ENCODE measurements at places on chromosomes 12 and 14.

- DNase-seq, result no peak
These were observed 204.1 kb downstream of the CACNA1C start for GRCh38 chr12:2256915-2257314.

DNA sequence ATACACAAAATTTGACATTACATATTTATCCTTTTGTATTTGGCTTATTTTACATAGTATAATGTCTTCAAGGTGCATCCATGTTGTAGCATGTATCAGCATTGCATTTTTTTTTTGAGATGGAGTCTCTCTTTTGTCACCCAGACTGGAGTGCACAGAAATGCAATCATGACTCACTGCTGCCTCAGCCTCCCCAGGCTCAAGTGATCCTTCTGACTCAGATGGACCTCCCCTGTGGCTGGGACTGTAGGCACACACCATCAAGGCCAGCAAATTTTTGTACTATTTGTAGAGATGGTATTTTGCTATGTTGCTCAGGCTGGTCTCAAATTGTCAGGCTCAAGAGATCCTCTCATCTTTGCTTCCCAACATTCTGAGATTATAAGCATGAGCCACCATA lies 214.4 kb upstream of the ALG10B start:
- DNase-seq, result no peak

- peak; percentile 52 for DNase-seq
These were observed 753.8 kb upstream of the FOXG1 start for GRCh38 chr14:28012629-28013415.

DNA sequence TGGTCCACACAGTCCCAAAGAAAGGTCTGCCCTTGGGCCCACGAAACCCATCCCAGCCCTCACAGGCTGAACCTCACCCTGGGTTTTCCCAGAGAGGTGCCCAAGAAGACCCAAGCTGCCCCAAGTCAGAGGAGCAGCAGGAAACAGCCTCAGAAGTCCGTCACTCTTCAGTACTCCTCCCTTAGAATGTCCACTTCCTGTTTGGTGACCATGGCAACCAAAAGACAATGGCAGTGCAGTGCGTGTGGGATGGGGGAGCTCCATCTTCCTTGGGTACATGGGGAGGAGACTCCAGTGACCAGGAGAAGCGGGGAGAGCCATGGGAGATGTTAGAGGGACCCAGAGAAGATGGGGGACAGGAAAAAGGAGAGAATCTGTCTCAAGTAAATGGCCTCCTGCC lies 11.3 kb downstream of the SELPLG start:
- DNase-seq, result no peak

DNA sequence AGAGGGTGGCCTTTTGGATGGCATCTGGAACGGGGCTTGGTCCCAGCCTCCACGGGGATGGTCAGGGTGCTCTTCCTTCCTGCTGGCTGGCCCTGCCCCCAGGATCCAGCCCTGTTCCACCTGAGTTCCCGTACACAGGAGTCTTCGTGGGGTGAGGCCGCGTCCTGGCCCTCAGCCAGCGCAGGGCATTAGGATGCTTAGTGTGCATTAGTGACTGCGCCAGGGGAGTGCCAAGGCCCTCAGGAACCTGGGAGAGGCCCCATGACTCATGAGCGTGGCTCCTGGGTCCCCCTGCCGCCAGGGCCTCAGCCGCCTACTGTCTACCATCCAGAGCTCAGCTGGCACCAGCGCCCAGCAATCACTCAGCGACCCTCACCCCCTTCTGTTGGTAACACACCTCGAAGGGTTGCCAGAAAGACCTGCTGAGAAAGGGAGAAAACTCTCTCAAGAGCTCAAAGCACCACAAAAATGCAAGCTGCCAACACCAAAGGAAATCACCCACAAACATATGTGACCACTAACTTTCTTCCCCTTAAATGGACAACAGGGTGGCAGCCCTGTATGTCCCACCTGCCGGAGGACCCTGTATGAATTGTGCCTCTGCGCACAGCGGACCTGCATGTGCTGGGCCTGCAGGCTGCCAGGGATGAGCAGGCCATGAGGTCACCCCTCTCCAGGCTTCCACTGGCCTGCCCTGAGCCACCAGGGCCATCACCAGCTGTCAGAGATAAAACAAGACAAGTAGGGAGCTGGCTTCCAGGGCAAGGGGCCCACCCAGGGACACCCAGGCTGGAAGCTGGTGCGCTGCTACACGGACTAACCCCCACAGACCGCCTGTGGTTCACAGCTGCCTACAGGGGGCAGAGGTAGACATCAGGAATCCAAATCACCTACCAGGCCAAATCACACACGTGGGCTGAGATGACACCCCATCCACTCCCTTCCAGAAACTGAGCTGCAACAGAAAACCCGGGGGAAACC lies 28.7 kb downstream of the CCDC85C start:
- no peak for DNase-seq

- DNase-seq, result peak; percentile 27
These were observed 982 bp downstream of the BCL7A start for GRCh38 chr12:122022393-122023338.

- no peak for DNase-seq
These were observed 121.7 kb upstream of the CNOT2 start for GRCh38 chr12:70121562-70121961.

GRCh38 chr14:98937712-98938505 lies 334.1 kb downstream of the BCL11B start:
- DNase-seq, result no peak

GRCh38 chr12:132460571-132460970 lies 29.4 kb upstream of the FBRSL1 start:
- peak; percentile 64 for DNase-seq

DNA sequence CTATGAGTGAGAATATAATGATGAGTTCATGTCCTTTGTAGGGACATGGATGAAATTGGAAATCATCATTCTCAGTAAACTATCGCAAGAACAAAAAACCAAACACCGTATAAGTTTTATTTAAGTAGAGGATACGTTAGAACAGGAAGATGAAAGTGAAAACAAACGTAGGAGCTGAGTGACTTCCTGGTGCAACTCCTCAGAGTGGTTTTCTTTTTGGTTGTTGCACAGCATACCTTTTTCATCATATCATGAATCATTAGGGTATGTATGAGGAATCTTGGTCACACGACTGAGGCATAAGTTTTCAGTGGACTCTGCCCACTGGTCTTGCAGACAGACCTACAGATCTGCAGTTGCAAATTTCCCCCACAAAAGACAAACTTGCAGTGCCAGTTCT lies 199.0 kb downstream of the LRFN5 start:
- DNase-seq, result no peak

DNA sequence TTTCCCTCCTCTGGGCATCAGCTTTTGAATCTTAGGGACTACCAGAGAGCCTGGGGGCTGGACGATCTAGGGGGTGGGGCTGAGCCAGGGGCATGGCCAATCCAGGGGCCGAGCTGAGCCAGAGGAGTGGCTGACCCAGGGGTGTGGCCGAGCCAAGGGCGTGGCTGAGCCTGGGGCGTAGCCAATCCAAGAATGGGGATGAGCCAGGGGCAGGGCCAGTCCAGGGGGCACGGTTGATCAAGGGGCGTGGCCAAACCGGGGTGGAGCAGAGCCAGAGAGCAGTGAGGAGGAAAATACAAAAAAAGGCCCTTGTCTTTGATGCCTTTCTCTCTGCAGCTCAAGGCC lies 219.3 kb upstream of the NOS1 start:
- peak; percentile 77 for DNase-seq

DNA sequence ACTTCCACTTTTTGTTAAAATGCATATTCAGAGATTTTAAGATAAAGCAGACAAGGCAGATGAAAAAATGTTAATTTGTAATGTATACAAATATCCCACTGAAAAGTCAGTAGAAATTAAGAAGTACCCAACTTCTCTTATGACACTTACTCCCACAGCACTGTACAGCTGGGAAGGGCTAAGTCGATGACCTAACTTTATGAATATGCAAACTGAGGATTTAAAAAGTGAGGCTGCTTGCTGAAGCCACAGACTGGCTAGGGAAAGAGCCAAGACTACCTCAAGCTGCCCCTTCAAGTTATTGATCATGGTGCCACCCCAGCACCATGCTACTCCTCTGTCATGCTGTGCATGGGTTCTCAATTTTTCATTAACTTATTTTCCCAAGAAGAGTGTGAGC lies 17.0 kb downstream of the PPM1H start:
- DNase-seq, result no peak

- DNase-seq, result no peak
These were observed 51.9 kb downstream of the DAAM1 start for GRCh38 chr14:59240356-59240755.

GRCh38 chr12:50185301-50185895 lies 18.2 kb upstream of the CERS5 start:
- DNase-seq, result no peak

All from SK-MEL-5 (cell line).